Activated T-cell treated with anti-CD3 and anti-CD28 coated beads, Interleukin-2, amount 50 U/mL, for 1 hour (primary cell): ENCODE measurements at places on chromosomes 12 and 14.

DNA sequence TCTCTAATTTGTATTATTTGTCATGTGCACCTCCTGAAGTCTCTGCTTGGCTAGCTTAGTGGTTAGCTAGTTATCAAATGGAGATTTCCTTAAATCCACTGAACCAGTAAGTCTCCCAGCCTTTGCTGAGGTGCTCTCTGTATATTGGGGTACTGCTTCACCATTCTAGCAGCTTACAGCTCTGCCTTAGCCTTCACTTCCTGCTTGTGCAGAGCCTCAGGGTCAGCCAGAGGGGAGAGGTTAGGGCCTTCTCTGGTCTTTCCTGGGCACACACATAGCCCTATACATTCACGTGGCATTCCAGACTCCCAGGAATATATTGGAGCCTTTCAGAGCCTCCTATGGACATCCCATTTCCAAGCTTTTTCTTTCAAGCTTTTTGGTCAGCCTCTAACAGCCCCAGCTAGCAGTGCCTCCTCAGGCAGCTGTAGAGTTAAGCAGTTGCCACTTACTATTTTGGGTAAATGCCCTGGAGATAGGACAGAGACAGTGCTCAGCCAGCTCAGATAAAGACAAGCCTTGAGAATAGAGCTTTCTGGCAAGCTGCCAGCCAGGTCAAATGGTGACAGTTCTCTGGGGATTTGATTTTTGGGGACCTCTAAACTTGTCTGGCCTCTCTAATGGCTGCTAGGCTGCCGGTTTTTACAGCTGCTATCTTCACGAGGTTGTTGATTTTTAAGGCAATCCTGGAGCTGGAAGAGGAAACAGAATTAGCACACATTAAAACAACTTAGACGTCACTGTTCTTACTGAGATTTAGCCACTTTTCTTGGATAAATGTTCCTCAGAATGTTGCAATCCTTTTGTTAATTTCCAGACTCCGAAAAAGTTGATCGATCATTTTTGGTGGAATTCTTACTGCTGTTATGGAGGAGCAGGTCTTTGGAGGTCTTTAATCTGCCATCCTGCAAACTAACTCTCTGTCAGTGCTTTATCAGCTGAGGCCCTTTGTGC is 32.9 kb downstream of the FBXW8 start:
- no peak for DNase-seq

- no peak for DNase-seq
Measured at GRCh38 chr14:39097159-39097558, 5.9 kb downstream of the SEC23A start.

DNA sequence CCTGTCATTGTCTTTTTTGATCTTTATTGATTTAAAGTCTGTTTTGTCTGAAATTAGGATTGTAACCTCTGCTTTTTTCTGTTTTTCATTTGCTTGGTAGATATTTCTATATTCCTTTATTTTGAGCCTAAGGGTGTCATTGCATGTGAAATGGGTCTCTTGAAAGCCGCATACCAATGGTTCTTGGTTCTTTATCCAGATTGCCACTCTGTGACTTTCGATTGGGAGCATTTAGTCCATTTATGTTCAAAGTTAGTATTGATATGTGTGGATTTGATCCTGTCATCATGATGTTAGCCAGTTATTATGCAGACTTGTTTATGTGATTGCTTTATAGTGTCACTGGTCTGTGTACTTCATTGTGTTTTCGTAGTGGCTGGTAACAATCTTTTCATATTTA is 29.8 kb upstream of the PLBD1 start:
- no peak for DNase-seq

DNA sequence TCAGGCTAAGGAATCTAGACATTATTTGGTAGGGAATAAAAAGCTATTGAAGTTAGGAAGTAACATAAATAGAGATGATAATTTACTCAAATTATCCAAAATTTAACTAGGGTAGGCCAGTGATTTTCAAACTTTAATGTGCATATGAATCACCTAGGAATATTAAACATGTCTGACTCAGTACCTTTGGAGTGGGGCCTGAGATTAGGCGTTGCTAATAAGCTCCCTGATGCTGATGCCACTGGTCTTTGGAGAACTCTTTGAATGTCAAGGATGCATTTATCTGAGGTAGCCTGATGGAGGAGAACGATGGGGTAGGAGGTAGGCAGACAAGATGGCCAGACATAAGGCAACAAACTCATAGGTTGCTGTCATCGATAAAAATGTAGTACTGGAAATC is 33.2 kb downstream of the EFCAB11 start:
- DNase-seq: no peak

DNA sequence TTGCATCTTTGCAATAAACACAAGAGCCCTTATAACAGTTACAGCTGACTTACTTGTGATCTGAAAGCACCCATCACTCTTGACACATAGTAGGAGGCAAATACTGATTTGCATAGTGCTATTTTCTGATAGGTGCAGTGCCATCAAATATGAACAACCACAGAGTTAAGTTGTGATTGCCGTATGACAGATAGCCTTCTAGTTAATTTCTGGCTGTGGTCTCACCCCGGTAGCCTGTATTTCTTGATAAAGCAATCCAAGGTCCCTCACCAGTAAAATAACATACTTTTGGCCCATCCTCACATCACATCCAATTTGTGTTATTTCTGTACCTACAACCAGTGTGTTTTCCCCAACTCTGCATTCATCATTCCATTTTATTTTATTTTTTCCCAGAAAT is 23.3 kb upstream of the STYK1 start:
- no peak for DNase-seq

DNA sequence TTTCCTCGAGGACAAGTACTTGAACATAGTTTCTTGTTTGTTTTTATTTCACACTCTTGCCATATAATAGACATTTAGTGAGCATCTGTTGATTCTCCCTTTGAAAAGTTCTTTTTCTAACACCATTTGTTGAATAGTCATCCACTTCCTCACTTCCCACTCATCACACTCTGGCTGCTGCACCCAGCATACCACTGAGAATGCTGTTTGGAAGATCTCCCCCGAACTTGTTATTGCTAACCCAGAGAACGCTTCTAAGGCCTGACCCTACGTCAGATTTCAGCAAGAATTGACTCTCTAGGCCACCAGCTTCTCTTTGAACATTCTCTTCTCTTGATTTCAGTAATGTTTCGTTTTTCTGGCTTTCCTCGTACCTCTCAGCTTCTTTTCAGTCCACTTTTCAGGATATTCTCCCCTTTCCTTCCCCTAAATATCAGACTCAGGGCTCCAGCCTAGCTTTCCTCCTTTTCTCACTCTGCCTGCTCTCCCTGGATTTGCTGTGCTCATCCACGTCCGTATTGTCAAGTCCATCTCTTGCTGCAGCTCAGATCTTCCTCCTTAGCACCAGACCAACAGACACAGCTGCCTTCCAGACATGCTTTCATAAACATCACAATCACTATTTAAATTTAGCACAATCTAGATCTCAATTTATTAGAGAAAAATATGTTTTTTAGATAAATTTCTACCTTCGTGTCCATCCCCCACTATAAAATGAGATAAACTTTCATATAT is 94.0 kb upstream of the SLC38A4 start:
- no peak for DNase-seq

DNA sequence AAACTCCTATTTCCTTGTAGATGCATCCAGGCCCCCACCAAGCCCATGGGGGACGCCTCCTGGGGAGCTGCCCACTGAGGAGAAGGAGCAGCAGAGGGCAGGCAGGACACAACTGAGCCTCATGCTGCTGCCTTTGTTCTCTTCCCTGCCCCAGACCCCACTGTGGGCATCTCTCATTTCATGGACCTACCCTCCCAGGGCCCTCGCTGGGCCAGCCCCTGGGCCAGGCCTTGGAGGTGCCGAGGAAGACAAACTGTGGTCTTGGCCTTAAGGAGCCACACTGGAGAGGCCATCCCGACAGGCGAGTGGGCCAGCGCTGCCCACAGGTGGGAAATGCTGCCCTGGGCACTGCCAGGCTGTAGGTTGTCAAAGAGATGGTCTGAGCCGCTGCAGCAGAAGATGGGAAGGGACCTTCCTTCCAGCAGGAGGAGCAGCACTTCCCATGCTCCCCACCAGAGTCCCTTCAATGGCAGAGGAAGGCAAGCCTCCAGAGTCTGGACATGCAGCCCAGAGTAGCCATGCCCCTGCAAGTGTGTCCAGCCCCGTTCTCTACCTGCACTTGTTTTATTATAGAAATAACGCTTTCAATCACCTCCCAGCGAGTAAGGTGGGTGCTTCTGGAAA is 147.4 kb downstream of the BCL11B start:
- DNase-seq: no peak
